Right ventricle myocardium inferior (tissue), 1 donor: ENCODE measurements at places on chromosomes 2 and 18.

DNA sequence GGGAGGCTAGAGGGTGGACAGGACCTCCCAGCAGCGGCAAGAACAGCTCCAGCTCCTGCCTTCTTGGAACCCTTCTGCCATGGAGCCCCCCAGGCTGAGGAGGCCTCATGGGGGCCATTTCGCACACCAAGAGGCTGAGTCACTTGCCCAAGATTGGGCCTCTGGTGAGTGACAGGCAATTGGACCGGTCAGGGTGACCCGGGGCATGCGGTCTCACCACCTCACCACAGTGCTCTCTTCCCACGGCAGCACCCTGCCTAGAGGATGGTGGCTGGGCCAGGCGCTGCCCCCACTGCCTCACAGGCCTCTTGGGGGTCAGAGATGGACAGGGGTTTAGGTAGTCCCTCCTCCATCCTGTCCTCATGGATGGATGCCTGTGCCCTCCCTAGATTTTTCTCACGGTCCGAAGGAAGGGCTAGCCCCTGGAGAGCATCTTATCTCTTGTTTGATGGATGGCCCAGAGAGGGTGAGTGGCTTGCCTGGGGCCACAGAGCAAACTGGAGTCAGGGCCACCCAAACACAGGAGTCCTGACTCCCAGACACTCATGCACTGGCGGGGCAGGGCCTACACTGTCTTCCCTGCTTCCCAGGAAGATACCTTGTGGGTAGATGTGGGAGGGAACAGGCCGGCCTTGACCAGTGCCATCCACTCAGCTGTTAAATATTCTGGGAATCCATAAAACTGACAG lies 119.2 kb downstream of the INHBB start:
- DNase-seq, result no peak

DNA sequence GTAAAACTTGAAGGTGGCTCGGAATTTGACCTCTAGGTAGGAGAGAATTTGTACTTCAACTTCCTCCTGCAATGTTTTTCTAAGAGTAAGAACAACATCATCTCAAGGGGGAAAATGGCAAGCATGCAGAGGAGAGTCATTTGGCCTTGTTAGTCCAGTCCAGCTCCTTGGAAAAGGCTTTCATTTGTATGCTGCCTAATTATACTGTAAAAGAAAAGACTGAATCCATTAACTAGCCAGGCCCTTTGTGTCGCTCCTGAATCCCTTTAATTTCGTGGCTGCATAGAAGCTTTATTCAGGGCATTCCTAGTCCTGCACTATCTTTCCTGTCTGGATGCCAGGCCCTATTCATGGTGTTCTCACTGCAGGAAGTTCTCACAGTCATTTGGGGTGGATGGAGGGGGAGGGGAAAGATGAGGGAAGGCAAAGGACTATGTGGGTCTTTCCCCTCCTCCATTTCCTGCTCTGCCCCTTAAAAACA lies 36.0 kb downstream of the PHLPP1 start:
- no peak for DNase-seq

DNA sequence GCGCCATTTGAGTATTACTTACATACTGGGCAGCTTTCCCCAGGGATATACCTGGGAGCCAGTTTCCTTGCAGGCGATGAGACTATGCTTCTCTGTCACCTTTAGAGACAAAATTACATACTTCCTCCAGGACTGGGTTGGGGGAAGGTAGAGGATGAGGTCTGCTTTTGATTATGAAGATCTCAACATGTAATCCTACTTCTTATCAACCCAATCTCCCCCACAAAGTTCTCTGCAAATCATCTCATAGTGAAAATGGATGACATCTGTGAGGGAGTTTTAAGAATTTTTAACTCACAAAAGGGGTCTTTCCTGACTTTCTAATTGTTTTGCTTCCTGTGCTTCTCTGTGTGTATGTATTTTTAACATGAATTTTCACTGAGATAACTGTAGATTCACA lies 81.9 kb downstream of the TMEM131 start:
- DNase-seq, result no peak

- no peak for DNase-seq
Observed at GRCh38 chr2:195468771-195469170, 188.3 kb upstream of the SLC39A10 start.

GRCh38 chr18:48988508-48989303 lies 37.9 kb upstream of the SMAD7 start:
- no peak for DNase-seq

- DNase-seq, result no peak
Observed at GRCh38 chr2:100954044-100954420, 48.1 kb upstream of the RPL31 start.

DNA sequence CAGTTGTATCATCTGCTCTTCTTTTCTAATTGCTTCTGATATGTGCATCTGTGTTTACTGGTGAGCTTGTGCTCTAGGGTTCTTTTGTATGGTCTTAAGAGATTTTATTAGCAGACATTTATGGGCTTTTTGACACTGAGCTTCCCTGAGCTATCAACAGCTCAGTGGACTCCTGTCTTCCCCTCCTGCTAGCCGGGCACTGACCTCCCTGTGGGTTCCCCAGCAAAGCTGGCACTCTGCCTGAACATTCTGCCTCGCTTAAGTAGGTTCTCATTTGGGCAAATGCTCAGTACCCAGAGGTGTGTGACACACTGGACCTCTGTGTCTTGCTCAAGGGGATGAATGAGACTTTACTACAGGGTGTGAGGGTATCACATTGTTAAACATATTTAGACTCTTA lies 15.8 kb downstream of the TRAF3IP1 start:
- no peak for DNase-seq

DNA sequence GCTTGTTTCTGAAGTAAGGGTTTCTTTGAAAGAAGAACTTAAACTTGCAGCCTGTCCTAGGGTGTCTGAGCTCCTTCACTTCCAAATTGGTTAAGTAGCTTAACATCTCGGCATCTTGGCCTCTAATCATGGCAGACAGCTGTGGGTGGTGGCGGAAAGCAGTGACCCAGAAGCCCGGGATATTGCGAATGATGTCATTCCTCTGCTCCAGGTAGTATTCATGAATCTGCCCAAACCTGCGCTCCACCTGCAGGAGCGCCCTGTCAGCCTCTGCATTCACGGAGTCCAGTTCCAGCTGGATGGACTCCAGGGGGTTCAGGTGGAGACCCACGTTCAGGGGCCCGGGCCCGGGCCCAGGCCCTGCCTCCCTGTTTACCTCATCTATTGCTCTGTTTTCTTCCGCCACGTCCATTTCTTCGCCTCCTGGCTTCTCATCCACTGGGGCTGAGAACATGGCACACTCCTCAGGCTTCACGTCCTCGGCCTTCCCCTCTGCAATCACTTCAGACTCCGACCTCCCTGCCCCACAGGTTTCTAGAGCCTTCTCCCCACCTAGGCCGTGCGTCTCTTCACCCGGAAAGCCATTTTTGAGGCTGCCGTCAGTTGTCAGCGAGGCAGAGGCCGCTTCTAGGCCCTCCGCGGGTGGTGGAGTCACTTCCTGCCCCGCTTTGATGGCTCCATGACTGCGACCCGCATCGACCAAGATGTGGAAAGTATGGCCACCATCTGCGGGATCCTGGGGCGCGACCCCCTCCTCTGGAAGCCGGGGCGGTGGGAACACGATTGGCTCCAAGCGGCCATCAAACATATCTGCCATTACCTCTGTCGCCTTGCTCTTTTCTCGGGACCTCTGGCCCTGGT lies 569 bp downstream of the TSPYL6 start:
- DNase-seq, result no peak

DNA sequence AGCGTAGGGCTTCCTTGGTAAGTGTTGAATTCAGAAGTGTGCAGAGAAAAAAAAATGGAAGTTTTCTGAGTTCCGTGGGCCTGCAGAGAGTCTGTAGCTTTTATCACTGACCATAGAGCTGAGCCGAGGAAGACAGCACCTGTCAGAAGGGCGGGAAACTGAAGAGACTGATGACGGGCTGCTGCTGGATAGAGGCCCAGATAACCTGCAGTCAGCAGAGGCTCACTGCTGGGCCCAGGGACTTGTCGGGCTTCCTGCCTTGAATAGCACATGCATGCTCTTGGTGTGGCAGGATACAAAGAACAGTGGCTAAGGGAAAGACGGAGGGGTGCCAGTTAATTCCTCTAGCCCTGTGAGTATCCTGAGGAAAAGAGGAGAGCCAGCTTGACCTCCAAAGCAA lies 166.4 kb downstream of the MGAT5 start:
- DNase-seq, result no peak

- no peak for DNase-seq
Observed at GRCh38 chr2:20168048-20168726, 56.7 kb downstream of the SDC1 start.

- DNase-seq, result no peak
Observed at GRCh38 chr2:88199912-88200682, 30.0 kb downstream of the THNSL2 start.

DNA sequence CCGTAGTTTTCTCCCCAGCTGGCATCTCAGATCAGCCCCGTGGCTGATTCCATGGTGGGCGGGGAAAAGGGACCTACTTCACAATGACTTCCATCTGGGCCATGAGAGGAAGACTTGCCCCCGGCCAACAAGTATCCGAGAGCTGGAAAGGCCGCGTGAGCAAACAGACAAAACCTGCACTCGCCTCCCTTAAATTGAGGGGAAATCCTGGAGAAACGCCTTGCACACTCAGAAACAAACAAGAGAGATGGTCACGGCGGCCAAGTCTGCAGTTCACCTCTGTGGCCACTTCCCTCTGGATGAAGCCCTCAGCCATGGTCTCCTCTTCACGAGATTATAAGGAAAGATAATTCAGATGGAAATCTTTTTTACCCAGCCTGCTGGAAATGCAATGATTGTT lies 39.4 kb upstream of the TPO start:
- no peak for DNase-seq

DNA sequence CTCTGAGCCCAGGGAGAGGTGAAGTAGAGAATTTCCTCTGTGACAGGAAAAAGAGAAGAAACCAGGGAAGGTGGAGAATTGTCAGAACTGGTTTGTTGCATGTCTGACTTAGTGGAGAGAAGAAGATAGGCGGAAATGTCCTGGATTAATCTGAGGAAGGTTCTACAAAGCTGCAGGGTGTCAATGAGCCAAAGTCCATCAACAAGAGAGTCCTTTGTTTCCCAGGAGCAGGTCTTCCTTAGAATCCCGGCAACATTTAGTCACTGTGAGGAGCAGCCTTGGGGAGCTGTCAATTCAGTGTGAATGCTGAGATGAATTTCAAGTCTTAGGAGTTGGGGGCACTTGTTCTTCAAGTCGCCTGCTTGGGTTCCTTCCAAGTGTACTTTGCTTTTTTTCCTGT lies 88.4 kb upstream of the CELF4 start:
- DNase-seq, result no peak

GRCh38 chr2:39431592-39432316 lies 5.3 kb downstream of the MAP4K3 start:
- DNase-seq, result no peak

DNA sequence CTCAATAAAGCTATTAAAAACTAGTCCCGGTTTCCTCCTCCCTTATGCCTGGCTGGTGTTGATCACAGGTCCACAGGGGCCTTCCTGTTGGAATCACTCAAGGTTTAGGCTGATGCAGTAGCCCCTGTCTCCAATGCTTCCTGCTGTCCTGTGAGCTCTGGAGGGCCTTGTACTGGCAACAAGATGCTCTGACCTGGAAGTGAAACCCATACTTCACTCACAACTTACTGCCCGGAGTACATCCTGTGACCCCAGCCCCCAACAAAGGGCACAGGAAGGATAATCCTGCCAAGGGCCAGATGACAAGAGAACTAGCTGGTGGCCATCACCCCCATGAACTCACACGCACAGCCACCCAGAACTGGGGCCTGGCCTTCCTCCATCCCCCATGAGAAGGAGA lies 50.3 kb downstream of the ZBTB7C start:
- no peak for DNase-seq

- DNase-seq, result no peak
Observed at GRCh38 chr2:85872536-85873161, 16.1 kb downstream of the ST3GAL5 start.

GRCh38 chr2:151361674-151362370 lies 4.4 kb downstream of the TNFAIP6 start:
- no peak for DNase-seq

DNA sequence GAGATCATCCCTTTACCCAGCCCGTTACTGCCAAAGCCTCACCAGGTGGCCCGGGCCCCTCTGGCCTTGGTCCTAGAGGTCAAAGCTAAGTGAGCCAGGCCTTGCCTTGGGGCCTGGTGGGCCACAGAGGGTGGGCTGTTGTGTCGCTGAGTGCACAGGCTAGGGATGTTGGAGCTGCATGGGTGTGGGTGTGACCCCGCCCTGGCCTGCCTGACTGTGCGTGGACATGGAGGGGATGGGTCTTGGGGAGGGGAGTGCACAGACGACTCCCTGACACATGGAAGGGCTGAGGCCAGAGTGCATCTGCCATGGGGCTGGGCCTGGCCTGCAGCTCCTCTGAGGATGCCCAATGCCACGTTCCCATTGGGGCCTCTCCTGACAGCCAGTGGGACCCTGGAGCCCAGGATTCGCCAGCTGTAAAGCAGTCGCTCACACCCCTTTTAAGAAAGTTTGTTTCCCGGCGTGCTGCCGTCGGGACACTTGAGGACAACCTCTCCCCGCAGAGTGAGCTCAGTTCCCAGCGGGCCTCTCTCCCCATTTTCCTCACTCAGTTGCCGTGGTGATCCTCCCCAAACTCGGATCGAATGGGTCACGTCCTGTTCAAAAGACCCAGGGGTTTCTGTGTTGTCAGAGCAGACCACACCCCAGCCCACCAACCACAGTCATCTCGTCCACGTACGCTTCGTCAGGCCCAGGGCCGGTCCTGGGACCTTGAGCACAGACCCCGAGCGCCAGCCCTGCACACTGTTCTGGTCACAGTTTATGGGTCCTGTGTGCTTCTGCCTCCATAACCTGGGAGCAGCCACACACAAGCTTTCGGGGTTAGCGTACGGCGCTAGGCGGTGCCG lies 93.5 kb downstream of the NFATC1 start:
- peak; percentile 66 for DNase-seq

DNA sequence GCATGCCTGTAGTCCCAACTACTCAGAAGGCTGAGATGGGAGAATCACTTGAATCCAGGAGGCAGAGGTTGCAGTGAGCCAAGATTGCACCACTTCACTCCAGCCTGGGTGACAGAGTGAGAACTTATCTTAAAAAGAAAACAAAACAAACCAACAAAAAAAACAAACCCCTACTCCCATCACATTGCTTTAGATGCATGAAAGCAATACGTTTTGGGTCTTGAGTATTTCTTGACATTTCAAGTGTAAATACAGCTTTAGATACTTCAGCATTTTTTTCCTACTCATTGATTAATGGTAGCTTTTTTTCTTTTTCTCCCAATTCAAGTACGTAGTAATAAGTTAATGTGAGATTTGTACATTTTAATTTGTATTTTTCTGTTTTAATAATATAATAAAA lies 20.3 kb downstream of the RASGRP3 start:
- no peak for DNase-seq

DNA sequence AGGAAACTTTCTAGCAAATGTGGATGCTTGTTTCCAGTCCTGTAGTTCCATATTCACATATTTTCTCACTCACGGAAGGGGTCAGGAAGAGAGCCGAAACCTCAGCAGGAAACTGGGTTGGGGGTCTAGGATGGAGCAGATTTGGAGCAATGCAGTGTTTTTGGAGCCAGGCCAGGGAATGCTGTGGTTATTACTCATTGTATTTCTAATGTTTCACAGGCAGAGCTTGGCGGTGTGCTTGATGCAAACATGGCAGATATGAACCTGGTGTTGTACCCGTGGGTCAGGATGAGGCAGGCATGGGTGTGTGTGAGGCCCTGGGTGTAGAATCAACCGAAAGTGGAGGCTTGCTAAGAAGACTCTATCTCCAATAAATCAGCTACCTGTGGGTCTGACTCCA lies 34.6 kb upstream of the ACKR3 start:
- DNase-seq, result no peak

- DNase-seq, result peak; percentile 60
Observed at GRCh38 chr2:5696404-5696944, 4.3 kb downstream of the SOX11 start.
